ENCODE measurements at places on chromosomes 5 and 9.

DNA sequence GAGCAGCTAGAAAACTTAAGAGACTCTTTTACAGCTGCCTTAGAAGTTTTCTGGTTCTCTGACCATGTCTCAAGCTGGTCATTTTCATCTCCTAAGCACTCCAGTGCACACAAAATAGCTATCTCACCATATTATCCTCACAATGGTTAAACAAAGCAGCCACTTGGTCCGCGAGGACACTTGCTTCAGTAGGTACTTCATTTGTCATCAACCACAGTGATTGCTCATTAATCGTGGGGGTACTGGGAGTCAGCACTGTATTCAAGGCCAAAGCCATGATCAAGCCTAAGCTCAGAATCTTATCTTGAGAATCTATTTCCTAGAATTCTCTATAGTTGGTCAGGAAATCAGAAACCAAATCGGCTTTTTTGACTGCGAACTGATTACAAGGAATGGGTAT is 2.9 kb downstream of the ARL14EPL start:
- no peak for DNase-seq

GRCh38 chr5:28397502-28397941 is 1359.1 kb upstream of the CDH9 start:
- no peak for DNase-seq

- no peak for DNase-seq
These were observed 270.7 kb upstream of the ELAVL2 start for GRCh38 chr9:24096756-24097155.

GRCh38 chr5:45639040-45639439 is 57.1 kb downstream of the HCN1 start:
- DNase-seq: no peak

DNA sequence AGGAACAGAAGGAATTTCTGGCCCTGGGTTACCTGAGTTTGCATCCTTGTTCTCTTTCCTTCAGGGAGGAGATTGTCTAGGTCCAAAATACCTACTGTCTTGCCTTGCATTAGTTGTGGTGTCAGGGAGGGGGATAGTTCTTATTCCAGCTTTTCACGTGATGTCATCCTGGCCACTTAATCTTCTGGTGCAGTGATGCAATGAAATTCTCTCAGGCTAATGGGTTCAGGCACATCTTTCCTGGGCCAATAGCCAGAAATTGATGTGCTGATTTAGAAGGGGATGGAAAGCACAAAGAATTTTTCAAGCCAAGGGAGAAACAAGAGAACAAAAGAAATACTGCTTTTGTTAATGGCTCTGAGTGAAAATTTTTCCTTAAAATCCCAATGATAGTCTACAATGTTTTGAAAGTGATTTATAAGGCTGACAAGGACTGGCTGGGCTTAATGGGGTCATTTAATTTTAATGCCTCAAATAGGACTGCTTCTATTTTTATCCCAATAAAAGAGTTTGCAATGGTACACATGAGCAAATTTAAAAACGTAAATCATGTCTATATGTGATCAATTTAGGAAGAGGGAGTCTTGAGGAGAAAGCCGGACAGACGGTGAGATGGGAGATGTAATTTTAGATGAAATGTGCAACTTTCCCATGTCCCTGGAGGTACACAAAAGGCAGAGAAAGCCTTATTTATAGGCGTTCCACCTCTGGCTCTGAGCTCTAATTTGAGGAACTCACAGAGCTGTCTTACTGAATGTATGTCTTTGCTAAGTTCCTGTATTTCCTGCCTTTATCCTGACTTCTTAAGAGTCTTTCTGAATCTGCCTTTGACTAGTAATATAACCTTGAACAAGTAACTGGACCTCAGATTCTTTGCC is 89.3 kb upstream of the SV2C start:
- no peak for DNase-seq

DNA sequence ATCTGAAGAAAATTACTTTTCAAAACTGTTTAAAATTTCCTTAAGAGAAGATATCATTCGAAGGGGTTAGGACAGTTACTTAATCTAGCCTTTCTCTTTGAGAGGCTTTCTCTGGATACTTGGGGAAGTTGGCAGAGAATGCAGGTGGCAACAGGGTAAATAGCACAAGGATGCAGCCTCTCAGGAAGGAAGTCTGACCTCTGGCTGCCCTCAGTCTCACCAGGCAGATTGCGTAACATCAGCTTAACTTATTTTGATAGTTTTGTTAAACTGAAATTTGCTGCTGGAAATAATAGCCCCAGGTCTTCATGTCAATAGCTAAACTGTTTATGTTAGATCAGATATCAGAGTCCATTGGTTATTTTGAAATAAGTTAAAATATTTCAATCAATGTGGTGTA is 20.4 kb downstream of the CCDC192 start:
- DNase-seq: no peak

DNA sequence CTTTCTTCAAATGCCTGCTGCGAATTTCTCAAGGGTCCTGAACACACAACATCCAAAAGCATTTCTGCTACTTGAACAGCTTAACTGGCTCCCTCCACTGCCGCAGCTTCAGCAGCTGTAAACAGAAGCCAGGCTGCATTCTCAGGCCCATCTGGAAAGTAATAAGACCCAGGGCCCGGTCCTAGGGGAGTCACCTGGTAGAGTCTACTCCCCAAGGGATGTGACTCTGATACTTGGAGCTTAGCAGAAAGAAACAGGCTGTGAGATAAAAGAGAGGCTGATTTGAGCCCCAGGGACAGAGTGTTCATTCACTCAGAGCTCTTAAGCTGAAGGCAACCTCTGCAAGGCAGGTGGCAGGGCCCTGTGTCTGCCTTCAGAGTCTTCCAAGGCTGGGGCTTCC is 356.8 kb downstream of the SPOCK1 start:
- no peak for DNase-seq

DNA sequence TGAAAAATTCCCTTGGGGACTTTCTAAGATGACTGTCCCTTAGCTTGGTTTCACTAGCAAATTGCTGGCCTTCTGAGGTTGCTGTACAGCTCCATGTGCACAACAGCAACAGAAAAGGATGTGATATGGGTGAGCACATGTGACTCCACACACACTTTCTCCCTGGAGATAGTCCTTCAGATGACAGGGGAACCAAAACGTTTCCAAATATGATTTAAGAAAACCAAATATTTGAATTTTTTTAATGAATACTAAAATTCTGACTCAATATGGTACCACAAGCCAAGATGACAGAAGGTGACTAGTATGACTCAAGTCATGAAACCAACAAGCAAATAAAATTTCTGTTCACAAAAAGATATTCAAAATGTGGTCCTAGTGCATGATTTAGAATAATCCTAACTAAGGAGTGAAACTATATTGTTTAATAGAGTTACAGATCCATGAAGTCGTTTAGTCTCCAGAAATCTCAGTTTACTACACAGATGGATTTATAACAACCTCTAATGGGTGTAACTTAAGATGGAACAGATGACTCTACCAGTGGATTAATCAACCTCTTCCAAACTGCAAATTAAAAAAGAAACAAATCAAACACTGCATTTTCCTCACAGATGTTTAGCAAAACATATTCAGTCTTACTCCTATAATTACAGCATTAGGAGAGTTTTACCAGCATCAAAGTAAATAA is 144.8 kb upstream of the PIK3R1 start:
- peak; percentile 58 for DNase-seq

DNA sequence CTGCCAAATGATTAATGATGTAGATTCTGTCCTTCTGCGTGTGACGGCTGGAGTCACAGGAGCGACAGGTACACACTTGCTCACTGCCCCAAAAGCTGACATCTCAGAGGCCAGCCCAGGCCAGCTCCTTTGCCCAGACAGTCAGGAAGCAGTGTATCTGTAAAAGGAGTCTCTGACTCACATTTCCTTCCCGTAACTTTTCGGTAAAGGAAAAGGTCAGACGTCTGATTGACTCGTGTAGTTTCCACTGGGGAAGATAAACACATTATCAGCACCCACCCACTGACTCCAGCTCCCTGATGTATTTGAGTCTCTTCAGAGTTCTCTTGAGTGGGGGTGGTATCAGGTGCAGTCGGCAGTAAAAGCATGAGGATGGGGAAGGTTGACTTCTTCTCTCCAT is 64.4 kb upstream of the WWC1 start:
- no peak for DNase-seq

DNA sequence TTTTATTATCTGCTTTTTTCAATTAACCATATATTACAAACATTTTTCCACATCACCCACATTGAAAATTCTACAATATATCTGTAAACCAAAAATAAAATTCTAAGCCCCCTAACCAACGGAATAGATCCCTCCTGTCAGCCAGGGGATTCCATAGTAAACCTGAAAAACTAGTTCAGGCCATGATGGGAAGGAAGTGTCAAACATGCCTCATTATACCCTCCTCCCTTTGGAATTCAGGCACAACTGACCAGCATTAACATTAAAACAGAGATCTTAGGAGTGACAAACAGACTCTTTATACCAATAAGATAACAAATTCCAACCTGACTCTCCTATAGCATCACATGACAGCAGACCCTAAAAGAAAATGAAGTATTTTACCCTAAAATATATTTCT is 113.7 kb upstream of the DMRT1 start:
- no peak for DNase-seq

DNA sequence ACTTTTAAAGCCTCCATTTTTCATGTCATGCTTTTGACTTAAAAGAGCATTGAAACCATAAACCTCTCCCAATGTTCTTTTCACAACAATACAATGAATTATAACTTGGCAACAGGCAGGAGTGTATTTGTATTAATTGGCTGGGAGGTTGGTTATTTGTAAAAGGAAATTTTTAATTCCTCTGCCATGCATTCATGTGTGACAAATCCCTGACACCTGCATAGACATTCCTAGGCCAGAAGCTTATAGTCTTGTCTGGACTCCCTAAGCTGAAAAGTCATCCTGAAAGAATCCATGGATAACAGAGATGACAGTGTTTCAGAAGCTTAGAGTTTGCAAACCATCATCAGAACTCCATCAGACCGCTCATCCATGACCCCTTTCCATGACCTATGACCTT is 76.3 kb upstream of the PTGER4 start:
- no peak for DNase-seq

DNA sequence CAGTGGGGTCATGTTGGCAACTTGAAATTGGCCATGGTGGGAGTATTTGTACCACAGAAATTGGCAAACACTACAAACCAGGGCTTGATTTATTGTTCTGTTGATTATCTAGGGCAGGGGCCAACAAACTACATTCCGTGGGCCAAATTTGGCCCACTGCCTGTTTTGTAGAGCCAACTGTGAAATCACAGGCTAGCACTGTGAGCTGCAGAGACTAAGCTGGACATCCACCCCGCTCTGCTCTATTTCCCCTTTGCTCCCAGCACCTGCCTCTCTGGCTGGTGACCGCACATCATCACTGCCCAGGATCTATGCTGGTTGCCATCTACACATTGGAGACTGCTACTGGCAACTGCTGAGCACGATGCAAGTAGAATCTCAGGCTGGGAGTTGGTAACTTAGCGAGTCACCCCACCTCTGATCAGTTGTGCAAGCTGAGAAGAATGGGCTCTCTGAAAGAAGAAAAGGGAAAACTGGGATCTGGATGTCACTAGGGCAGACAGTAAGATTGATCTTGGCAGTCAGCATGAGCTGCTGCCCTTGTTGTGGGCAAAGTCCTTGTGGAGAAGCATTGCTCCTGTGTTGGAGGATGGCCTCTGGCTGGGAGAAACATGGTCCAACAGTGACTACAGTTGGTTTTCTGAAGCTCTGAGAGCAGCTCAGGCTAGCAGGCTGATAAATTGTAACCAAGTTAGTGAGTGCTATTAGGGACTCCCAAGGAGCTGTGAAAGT is 144.7 kb upstream of the RAD23B start:
- no peak for DNase-seq

DNA sequence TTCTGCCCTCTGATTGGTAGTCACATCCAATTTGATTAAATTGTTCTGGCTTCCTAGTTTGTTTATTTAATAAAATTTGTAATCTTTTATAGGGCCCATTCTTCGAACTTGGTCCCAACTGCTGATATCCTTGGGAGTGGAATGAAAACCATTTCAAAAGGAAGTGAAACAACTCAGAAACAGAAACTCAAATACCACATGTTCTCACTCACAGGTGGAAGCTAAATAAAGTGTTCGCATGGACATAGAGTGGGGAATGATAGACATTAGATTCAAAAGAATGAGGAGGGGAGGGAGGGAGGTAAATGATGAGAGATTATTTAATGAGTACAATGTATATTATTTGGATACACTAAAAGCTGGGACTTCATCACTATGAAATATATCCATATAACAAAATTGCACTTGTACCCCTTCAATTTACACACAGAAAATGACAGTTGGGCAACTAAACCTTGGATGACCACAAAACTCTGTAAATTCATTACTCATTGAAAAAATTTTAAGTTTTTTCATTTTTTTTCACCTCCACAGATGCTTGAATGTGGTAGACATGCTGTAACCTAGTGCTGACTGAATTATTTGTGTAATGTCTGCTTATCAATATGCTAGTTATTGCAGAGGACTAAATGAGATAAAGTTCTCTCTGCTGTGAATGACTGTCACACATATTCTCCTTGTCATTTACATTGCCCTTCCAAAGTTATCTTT is 16.0 kb downstream of the ATP10B start:
- DNase-seq: no peak

- DNase-seq: no peak
These were observed 23.9 kb downstream of the SRP19 start for GRCh38 chr5:112885001-112885400.

GRCh38 chr5:180526269-180526668 is 32.1 kb downstream of the CNOT6 start:
- no peak for DNase-seq

GRCh38 chr9:137319739-137320551 is 17.9 kb upstream of the NRARP start:
- no peak for DNase-seq

GRCh38 chr5:149452007-149452664 is 73.0 kb upstream of the IL17B start:
- no peak for DNase-seq

DNA sequence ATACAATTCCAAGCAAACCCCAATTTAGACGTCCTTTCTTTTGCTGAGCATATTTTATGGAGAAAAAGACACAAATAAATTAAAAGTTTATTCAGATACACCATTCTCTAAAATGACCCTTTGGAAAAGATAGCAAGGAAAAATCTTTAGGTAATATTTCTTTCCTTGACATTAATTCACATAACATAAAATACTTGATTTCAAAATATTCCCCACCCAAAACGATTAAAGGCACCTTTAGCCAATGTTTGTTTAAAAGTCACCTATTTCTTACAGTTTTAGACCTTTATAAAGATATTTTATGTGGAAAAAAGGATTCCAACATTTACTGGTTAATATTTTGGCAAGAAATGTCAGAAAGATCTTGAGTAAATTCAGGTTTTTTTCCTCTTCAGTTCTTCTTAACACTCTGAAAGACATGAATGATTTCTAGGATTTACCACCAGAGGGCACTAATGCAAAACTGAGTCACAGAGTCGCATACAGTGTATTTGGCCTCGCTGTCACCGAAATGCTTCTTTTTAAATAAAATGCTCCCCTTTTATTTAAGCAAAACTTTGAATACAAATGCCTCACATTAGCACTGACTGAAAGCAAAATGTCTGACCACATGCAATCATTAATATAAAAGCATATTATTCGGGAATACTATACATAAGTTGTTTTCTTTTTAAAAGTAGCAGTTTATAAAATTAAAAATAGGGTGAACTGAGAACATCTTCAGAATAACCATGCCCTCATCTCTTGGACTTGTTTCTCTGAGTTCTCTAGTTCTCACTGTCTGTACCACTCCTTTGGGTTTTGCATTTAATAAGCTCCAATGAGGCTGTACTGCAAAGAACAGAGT is 122.5 kb downstream of the SLC1A3 start:
- DNase-seq: peak; percentile 72

Measured in GM13976 (cell line).